ENCODE measurements at places on chromosomes 12 and 14. TPM values are rescaled to one million over a fixed set of nuclear protein-coding genes. Genes with fewer than 3 reads are reported as not detected.

Gene GRIN2B
- 142 TPM for total RNA-seq

Gene CLIP1
- total RNA-seq, result 59.0 TPM

Gene ERBB3
- 6.4 TPM for total RNA-seq

Gene ENDOU
- total RNA-seq, result not detected

Gene CD69
- total RNA-seq, result 0.25 TPM

Gene GALNT16
- total RNA-seq, result 8.1 TPM

Gene GARIN6
- not detected for total RNA-seq

Gene PRICKLE1
- total RNA-seq, result 16.2 TPM

Gene RNASE7
- not detected for total RNA-seq

Data from temporal lobe (tissue), 4 donors.